Chondrocyte (in vitro differentiated cells): ENCODE measurements at places on chromosomes 2 and 18.

DNA sequence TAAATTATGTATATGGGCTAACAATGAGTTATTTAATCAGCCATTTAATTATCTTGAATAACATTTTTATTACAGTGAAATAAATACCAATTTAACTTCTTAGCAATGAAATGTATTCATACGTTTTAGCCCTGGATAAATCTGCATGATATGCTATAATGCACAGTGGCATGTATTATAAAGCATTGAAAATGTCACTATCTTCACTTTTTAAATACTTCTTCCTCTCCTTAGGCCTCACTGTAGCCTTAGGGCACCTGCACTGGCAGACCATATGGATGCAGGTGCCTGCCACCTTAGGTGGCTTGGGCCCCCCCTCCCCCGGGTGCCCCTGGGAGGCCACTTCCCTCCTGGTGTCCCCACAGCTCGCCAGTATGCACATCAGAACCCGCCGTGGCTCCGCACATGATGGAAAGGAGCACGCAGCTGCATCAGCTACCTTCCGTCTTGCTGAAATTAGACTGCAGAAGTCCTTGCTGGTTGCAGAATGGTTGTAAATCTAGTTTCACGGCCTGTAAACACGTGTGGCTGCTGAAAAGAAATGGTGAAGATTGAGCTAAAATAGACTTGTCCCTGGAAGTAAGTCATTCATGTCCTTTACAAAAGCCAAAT, 56.7 kb downstream of the ADI1 start:
- DNase-seq, result peak; percentile 75

- DNase-seq, result no peak
These were observed 84.0 kb downstream of the LIPG start for GRCh38 chr18:49645841-49646351.

GRCh38 chr2:226738821-226739544, 60.6 kb downstream of the IRS1 start:
- DNase-seq, result no peak

GRCh38 chr2:37798315-37799005, 126.6 kb upstream of the RMDN2 start:
- no peak for DNase-seq

DNA sequence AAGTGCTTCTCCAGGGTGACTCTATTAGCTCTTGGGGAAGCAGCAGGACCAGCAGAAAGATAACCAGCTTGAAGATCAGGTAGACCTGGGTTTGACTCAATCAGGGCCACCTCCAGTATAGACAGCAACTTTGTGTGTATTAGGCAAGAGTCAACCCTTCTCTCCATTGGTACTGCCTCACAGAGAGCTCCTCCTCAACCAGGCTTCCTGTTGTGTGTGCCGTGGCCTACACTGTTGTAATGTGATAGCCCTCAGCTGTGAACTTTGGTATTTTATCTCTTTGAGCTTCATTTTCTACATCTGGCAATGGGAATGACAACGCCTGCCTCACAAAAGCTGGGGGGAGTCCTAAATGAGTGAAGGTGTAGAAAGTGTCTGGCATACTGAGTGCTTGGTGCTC, 17.0 kb upstream of the MAP3K20 start:
- no peak for DNase-seq

DNA sequence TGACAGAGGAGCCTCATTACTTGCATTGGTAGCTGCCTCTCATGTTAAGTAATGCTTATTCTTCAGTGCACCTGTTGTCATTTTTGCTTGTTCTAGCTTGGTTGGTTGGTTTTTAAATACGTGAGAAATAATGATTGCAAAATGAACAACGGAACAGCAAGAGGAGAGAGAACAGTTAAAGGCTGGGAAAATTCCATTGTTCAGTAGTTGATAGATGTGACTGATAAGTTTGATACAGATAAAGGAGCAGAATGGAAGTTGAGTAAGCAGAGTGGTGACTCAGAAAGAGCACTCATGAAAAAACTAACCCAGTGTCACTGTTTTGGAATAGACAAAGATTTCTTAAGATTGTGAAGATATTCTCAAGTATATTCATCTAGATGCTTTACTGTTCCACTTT, 50.5 kb downstream of the MTA3 start:
- no peak for DNase-seq

- DNase-seq, result peak; percentile 32
These were observed 194.0 kb downstream of the ZFP36L2 start for GRCh38 chr2:43032213-43033015.

GRCh38 chr2:126906781-126907180, 8.1 kb downstream of the TEX51 start:
- DNase-seq, result no peak

DNA sequence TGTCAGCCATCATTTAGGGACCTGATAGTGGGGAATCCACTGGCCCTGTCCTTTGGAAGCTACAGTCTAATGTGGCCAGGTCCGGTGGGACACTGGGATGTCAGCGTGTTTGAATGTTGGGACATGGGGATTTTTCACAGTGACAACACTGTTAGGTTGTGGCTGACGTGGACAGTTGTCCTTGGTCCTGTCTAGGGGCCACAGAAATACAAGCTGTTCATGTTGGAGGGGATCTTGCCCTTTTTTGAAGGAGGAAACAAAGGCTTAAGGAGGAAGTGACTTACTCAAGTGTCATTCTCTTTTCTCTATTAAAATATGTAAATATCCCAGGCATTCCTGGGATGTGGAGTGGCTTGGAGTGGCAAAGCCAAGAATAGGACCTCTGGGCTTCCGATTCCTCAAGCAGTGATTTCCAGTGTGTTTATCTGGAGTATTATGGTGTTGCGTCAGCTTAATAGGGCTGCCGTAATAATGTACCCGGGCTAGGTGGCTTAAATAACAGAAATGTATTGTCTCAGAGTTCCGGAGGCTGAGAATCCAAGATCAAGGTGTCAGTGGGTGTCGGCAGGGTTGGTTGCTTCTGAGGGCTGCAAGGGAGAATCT, 8.5 kb downstream of the ACOXL start:
- DNase-seq, result no peak

GRCh38 chr2:82246220-82246775, 1941.7 kb upstream of the LRRTM1 start:
- no peak for DNase-seq

DNA sequence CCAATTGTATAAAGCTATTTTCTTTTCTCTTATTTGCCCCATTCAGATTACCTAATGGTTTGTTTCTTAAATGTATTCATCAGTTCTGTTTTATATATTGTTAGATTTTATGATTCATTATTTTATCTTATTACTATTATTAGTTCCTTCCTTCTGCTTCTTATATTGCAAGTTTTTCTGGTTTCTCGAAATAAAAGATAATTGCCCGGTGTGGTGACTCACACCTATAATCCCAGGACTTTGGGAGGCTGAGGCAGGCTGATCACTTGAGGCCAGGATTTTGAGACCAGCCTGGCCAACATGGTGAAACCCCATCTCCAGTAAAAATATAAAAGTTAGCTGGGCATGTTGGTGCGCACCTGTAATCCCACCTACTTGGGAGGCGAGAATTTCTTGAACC, 37.8 kb downstream of the ANTXR1 start:
- DNase-seq, result no peak

DNA sequence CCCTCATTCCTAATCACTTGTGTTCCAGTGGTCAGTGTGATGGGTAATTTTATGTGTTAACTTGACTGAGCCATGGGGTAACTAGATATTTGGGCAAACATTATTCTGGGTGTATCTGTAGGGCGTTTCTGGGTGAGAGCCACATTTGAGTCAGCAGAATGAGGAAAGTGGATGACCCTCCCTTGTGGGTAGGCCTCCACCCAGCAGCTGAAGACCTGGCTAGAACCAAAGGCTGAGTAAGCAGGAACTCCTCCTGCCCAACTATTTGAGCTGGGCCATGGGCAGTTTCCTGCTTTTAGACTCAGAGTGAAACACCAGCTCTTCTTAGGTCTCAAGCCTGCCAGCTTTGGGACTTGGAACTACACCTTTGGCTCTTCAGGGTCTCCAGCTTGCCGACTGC, 141.8 kb downstream of the ACKR3 start:
- no peak for DNase-seq

GRCh38 chr2:10525573-10526265, 77.6 kb upstream of the ODC1 start:
- DNase-seq, result no peak

GRCh38 chr2:130828461-130828860, 8.3 kb upstream of the ARHGEF4 start:
- DNase-seq, result peak; percentile 68

GRCh38 chr2:182666674-182667314, 49.3 kb upstream of the DNAJC10 start:
- DNase-seq, result no peak

GRCh38 chr2:136727973-136728699, 37.2 kb upstream of the THSD7B start:
- peak; percentile 64 for DNase-seq

GRCh38 chr18:37537868-37538525, 27.6 kb downstream of the CELF4 start:
- DNase-seq, result no peak
